OCI-LY7 (cell line): ENCODE measurements at places on chromosomes 6 and 20. TPM values are rescaled to one million over a fixed set of nuclear protein-coding genes. Genes with fewer than 3 reads are reported as not detected.

GRCh38 chr6:132144456-132144855 is 193.3 kb upstream of the CCN2 start:
- no peak for DNase-seq

GRCh38 chr6:143346004-143346403 is 104.5 kb downstream of the ADAT2 start:
- no peak for DNase-seq

GRCh38 chr6:36621371-36621855 is 27.3 kb downstream of the SRSF3 start:
- DNase-seq, result no peak

Gene IL20RA
- not detected in 2 replicates for total RNA-seq

Gene RUNX2
- 0.13 and 0.27 TPM in 2 replicates for total RNA-seq

GRCh38 chr6:91573826-91574416 is 987.0 kb upstream of the MAP3K7 start:
- DNase-seq, result peak; percentile 14
